ENCODE measurements at places on chromosomes 2 and 18.

GRCh38 chr2:206488623-206489022, 45.3 kb downstream of the ADAM23 start:
- peak; percentile 19 for DNase-seq

DNA sequence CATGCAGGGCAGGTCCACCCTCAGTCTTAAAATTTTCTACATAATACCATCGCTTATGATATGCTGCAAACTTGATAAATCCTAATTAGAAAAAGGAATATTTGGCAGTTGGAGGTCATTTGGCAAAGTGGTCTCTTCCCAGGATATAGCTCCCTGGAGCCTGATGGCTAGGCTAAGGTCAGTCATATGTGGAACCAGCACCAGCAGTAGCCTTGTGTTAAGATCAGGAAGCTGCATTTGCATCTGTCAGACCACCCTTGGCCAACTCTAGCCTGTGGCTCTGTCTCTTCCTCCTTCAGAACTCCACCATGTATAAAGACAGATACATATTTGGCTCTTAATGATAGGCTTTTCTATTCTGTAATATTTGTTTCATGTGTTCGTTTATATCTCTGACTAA, 5.4 kb upstream of the HK2 start:
- no peak for DNase-seq

DNA sequence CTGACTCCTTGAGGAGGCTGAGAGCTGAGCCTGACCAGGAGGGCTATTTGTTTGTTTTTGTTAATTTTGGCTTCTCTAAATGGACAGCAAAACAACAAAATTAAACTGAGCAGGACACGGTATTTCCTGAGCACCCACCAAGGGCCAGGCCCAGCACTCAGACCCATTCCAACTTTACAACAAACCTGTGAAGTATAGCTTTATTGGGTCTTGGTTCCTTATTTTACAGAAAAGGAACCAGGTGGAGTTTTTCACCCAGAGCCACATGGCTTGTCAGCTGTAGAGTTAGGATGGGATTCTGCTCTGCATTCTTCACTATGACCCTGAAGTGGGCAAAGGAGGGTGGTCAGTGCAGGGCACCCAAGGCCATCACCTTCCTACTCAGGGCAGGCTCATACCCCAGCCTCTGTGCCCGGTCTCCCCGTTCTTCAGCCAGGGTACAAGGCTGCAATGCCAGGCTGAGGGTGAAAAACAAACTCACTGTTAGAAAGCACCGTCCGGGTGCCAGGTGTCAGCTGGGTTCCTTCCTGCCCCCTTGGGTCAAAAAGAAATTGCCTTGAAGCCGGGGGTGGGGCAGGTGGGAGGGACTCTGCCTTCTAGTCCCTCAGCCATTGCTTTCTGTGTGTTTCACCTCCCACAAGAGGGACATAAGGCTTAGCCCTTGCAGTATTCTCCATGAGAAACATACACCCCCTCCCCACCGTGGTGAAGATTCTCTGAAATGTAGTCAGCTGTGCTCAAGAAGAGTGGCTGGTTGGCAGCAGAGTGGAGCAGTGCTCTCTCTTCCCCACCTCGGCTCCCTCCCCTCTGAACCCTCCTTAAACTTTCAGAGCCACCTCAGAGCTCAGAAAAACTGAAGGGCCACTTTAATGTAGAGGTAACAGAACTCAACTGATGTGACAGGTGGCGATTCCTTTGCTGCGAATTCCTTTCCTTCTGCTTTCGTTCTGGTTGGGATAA, 2.2 kb downstream of the PSD4 start:
- peak; percentile 59 for DNase-seq

GRCh38 chr2:149745396-149746230, 158.0 kb upstream of the MMADHC start:
- DNase-seq, result no peak

DNA sequence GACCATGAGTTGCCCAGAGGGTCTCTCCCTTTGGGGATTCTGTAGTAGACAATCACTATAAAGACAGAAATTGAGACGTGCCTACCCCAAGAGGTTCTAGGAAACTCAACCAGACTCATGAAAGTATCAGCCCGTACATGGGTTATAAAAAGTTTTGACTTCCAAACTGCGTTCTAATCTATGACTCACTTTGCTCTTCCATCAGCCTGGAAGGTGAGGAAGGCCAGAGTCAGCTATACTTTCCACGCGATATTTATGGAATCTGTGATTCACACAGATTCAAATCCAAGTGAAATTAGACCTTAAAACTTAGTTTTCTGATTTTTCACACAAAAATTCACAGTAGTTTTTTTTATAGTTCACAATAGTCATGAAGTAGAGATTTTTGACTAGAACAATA, 7.7 kb upstream of the LYPD1 start:
- DNase-seq, result no peak

DNA sequence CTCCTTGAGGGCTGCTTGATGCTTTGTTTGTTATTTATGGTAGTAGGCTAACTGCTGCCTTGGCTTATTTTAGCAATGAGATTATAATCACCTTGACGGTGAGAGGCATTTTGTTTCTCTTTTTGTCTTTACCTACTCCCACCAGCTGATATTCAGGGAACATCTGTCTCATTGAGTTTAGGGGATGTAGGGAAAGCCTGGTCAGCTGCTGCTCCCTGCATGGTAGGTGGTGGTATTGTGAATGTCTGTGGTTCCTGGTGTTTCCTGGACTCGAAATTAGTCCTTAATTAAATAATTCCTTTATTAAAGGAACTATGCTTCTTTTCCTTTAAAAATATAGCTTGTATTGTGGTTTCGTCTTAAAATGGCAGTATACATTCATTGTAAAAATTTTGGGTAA, 77.8 kb downstream of the ADAM23 start:
- DNase-seq, result no peak

DNA sequence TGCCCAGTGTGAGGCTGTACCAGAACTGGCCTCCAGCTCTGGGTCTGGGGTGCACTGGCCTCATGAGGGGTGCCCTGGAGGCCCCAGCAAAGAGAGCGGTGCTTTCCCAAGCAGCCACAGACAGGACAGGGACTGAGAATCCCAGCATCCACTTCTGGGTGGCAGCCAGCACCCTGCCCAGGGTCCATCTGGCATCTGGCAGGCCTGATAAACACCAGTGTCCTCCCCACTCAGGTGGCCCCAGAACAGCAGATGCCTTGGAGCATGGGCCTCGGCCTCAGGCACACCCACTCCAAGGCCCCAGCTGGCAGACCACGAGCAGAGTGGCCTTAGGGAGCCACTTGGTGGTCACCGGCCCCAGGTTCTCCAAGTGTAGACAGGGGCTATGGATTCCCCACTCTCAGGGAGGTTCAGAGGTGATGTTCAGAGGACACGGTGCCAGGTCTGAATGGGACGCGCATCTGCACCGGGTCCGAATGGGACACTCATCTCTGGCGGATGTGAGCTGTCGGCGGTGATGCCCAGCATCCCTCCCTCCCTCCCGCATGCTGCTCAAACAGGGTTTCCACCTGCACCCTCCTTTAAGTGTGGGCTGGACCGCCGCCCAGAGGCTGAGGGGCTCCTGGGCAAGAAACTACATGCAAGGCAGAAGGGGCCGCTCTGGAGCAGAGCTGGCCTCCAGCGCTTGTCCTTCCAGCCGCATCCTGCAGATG, 82.2 kb upstream of the GPC1 start:
- no peak for DNase-seq

DNA sequence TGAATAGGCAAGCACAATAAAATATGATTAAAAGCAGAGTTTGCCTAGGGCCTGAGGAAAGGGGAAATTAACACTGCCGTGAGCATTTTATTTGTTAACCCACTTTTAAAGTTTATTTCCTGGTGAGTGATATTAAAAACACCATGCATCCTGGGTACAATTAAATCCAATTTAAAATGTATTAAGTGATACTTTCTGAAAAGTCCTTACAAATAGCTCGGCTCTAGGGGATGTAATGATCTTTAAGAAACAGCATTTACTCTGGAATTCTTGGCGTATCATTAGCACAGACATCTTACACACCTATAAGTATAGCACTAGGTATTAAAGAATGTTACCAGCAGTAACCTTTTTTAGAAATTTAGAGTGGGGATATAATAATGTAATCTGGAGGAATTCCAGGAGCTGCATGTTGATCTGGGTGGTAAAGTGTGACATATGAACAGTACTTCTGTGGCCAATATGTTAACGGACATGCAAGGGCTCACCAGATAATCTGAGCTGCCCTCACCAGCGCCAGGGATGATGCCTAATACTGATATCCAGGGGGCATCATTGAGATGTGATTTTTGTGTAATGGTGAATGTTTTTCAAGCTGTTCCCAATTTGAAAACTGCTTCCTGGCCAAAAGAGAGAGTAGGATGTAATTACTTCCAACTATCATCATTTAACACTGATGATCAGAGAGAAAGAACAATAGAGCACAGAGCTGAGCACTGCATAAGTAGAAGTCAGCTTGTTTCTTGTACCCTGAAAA, 235.9 kb downstream of the DSEL start:
- no peak for DNase-seq

DNA sequence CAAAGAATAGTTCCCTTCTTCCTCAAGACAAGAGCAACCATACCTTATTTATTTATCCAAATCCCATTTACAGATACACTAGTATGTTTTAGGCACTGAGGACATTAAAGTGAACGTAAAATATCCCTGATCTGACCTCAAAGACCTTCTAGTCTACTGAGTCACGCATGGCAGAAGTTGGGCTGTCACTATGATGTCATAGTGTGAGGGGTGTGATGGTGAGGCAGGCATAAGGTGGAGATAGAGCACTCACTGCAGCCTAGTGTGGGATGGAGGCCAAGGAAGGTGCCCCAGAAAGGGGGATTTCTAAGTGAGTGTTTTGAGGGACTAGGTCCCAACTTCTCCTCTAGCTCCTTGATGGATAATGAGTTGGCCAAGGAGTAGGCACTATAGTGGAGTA, 249.5 kb upstream of the SKOR2 start:
- no peak for DNase-seq

DNA sequence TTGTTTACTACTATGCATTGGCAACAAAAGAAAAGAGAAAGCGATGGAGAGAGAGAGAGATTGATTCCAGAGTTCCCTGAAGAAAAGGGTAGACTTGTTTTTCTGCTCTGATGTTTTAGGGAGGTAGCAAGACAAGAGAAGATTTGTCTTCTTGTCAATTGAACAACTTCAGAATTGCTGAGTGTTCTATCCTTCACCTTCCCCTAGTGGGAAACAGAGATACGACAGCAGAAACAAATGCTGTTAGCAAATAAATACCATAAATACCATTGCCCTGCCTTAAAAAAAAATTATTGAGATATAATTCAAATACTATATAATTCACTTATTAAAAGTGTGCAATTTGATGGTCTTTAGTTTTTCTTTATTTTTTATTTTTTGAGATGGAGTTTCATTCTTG, 26.2 kb upstream of the CCDC150 start:
- no peak for DNase-seq

GRCh38 chr18:31996007-31996406, 22.6 kb upstream of the RNF125 start:
- no peak for DNase-seq

- no peak for DNase-seq
Measured at GRCh38 chr2:105617631-105618350, 126.9 kb upstream of the NCK2 start.

DNA sequence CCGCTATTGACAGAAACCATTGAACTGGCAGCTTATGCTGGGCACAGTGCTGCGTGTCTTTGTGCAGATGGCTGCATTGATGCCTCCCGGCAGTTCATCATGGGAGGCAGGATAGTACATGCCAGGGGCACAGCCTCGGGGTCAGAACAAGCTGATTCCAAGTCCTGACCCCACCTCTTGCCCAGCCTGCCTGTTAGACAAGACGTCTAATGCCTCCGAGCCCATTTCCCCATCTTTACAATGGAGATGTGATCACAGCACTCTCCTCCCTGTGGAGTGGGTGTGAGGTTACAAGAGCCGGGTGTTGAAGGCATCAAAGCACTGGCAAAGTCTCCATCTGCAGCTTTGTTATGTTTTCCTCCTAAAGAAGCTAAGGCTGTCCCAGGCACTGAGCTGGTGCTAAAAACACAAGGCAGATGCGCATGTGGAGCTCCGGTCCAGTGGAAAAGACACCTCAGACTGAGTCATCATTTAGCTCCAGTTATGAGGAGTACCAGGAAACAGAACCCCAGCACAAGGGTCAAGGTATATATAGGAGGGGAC, 125.7 kb upstream of the EPAS1 start:
- no peak for DNase-seq

GRCh38 chr2:61410185-61410584, 60.7 kb downstream of the USP34 start:
- no peak for DNase-seq

DNA sequence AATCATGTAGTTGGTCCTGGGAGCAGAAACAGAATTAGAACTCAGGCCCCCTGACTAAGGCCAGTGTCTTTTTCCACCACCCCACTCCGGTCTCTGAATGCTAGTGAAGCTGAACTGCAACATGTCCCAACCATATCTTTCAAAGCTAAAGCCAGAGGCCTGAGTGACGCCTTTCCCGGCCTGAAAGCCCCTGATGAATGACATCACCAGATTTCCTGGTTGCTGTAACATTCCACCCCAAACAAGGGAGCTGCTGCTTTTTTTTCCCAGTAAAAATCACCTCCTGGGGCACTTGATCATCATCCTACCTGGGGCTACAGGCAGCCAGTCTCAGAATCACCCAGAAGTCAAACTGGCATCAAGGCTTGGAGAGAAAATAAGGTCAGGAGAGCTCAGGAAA, 162.7 kb downstream of the ARL4C start:
- DNase-seq, result no peak

GRCh38 chr18:48170651-48171050, 238.5 kb downstream of the ZBTB7C start:
- DNase-seq, result no peak

DNA sequence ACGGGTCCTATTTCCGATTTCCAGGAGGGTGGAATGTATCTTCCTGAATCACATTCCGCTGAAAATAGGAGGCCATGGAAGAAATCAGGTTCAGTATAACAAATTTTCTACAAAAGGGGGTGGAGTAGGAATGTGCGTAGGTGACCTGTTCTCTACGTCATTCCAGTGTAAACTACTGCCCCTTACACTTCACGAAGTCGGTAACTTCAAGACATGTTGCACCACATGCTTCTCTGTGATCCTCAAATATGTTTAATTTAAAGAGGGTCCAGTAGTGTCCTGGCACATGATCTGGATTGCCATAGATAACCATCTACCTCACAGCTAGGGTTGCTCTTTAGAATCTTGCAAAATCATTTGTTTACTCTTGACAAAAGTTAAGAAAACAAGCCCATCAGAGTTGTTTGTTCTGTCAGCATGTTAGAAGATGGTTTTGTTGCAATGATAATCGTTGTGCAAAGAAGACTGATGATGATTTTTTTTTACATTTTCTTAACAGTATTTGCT, 7.5 kb upstream of the CPS1 start:
- no peak for DNase-seq
